Naive thymus-derived CD4-positive, alpha-beta T cell (primary cell): ENCODE measurements at places on chromosomes 12 and 14.

DNA sequence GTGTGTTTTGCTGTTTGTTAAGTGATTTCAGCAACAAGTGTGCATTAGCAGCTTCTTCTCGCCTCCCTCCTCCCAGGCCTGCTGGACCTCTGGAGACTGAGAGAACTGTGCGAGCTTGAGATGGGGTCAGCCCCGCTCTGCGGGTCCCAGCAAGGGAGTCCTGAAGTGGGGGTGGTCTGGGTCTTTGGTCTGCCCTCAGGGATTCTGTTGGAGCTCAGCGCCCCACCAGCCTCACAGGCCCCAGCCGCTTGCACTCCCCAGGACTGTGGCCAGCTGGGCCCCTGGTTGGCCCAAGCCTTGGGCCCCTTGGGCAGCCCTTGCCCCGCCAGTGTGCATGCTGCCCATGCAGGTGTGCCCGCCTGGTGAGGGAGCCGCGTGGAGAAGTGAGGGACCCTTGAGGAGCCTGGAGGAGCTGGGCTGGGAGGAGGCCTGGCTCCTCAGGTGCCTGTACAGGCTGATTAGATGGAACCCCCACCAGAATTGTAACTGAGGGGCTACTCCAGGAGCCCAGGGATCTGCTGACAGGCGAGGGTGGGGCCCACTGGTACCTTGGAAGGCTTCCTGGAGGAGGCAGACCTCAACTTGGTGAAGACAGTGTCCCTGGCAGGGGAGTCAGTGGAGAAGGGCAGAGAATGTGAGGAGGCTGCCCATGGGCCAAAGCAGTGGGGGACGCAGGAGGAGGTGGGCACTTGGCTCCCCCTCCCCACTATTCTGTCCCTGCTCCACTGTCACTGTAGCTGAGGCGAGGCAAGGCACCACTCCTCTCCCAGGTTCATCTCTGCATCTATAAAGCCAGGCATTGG lies 56.7 kb downstream of the BEGAIN start:
- DNase-seq: no peak

GRCh38 chr12:25504744-25505143 lies 48.3 kb downstream of the LMNTD1 start:
- DNase-seq: no peak

DNA sequence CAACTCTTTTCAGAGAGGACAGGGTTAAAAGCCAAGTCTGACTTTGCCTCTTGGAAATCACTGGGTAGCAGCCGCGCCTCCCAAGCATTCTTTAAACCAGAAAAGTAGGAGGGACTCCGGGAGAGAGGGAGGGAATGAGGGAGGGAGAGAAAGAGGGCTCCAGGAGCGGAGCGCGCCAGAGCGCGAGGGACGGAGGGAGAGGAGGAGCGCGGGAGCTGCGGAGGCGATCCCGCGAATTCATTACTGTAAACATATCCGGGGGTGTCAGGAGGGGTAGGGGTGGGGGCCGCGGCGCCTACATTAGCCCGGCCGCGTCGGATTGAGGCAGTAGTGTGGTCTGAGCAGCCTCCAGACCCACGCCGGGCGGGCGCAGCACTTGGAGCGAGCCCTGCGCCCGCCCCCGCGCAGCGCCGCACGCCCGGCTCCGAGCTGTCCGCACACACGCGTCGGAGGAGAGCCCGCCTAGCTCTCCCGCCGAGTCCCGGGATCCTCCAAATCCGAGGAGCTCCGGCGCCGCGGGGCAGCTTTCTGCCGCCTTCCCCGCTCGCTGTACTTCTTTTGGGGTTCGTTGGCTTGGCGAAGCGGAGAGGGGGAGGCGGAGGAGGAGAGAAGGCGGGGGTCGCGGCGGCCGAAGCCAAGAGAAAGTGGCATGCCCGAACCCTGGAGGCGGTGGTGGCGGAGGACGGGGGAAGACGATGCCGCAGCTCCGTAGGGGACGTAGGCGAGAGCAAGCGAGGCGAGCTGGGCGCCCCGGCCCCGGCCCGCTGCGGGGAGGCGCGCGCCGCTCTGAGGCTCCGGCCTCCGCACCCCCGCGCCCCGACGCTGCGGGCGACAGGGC lies 3.3 kb downstream of the FLRT2 start:
- no peak for DNase-seq

GRCh38 chr14:94771158-94771905 lies 1.4 kb upstream of the GSC start:
- DNase-seq: no peak

GRCh38 chr14:104856157-104856868 lies 8.8 kb upstream of the CEP170B start:
- no peak for DNase-seq

DNA sequence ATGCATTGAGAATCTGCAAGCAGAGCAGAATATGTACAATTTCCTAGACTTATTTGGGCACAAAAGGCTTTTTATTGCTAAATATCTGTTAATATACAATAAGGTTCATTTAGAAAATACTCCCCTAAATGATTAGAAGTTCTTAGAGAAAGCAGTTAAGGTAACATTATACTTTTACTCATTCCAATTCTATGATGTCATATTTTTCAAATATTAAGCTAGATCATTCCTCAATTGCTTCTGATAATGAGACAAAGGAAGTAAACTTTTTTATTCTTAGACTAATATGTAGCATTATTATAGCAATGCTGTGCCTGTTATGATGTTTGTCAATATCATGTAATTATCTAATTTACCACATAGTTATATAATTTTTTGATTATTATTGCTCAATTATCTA lies 447.0 kb downstream of the SLC16A7 start:
- DNase-seq: no peak

DNA sequence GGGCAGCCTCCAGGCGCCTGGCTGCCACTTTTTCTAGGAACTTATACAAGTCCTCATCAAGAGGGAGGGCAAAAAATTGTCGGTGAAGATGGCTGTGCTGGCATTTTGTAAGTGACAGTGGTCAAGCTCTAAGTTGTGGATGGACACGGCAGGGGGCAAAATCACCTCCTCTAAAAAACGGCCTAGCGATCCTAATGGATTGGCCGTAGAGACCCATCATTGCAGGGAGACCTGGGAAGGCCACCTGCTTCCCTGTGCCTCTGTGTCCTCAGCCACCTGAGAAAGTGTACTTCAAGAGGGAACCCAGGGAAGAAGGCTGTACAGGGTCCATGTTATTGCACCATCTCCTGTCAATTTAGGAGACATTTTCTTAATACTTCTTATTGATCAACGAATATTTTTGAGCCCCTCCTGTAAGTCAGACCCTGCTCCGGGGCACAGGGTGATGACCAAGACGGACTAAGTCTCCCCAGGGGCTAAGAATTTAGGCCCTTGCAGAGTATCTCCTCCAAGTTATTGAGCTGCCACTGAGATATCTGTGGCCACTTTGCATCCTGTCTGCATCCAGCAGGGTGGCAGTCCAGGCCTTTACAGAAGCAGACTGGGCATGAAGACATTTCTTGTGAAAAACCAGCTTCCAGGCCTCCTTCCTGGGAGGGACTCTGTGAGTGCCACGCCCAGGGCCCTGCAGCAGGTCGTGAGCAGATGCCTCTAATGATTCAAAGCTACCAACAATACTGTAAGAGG lies 40.5 kb downstream of the PSMA6 start:
- peak; percentile 57 for DNase-seq

DNA sequence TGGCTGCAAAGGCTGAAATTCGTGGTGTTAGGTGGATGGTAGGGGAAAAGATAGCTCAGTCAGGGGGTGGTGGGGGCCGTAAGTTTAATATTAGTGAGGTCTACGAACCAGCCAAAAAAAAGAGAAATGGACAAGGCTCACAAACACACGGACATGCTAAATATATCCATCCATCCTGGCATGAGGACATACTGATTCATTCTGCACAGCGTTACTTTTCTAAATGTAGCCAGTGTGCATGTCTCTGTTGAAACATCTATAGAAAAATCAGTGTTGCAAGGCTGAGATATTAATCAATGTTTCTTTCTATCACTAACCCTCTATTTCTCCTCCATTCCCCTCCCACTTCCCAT lies 150.6 kb downstream of the PIWIL1 start:
- no peak for DNase-seq

DNA sequence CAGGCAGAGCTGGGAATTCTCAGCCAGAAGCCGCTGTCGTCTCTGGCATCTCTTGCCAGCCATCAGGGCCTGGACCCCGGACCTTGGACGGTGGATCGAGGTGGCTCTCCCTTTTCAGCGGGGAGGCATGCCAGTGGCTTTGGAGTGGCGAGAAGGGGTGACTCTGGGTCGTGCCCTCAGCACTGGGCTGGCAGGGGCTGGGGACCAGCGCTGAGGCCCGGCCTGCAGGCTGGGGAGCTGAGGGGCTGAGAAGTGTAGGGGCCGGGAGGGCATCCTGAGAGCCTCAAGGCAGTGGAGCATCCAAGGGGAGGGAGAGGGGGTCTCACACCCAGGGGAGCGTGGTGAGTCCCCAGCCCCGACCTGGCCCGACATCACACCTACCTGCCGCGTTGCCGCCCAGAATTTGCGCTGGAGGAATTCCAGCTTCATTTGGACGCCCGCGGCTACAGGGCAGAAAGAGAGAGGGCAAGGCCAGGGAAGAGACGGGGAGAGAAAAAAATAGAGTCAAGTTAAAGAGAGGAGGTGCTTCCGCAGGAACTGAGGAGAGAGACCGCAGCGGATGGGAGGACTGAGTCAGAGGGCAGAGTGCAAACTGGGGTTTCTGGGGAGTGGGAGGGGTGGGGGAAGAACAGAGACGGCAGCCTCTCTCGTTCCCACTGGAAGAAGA lies 9.0 kb upstream of the LRTM2 start:
- no peak for DNase-seq

GRCh38 chr12:93079271-93079670 lies 150.2 kb upstream of the EEA1 start:
- no peak for DNase-seq

GRCh38 chr12:13124656-13125505 lies 21.4 kb upstream of the GSG1 start:
- no peak for DNase-seq

DNA sequence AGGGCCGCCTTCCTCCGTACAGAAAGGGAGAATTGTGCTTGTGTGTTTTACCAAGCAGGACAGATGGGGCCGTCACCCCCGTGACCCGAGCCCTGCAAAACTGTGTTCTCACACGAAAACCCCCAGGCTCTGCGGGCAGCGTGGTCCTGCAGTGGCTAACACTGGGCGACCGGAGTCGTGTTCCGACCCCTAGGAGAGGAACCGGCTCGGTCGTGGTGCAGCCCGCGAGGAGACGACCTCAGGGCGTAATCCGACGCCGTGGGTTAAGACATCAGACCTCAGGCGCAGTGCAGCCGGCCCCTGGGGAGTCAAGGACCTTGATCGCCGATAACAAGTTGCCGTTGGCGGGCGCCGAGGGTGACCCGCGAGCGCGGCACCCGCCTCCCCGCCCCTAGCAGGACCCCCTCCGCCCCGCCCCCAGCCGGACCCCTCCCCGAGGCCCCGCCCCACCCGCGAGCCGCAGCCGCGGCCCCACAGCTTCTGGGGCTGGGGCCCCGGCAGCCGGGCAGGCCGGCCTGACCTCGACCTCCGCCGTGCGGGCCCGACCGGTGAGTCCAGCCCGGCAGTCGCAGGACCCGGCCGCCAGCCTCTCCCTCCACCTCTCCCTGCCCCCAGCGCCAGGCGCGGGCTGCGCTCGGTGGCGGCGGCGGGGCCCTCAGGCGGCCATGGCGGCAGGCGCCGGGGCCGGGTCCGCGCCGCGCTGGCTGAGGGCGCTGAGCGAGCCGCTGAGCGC lies at the start of gene CHPT1:
TSS of gene CHPT1 (plus strand) at position 444 of the 733 bp plus-strand sequence. CDS start at position 666, 222 bp downstream.
- peak; percentile 52 for DNase-seq

- DNase-seq: no peak
Measured at GRCh38 chr14:64112867-64113678, 181.1 kb downstream of the ESR2 start.

DNA sequence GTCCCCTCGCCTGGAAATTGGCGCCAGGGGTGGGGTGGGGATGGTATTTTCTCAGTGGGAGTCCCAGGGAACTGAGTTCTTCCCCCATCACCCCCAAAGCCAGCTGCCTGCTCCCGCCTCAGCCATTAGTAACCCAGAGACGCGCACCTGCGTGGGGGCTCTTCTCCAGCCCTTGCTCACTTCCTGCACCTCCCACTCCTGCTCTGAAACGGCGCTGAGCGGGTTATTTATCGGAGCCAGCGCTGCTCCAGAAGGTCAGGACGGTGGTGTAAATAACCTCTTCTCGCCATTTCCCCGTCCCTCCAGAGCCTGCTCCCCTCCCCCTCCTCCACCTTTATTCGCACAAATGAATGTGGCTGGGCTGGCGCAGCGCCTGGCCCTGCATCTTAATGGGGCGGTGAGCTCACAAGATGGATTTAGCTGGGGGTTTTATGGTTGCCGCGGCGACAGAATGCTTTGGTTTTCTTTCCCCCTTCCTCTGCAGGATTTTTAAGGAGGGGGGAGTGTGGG lies 12.2 kb downstream of the GPR84 start:
- peak; percentile 23 for DNase-seq

GRCh38 chr12:113425960-113426453 lies 3.8 kb downstream of the SDSL start:
- no peak for DNase-seq

DNA sequence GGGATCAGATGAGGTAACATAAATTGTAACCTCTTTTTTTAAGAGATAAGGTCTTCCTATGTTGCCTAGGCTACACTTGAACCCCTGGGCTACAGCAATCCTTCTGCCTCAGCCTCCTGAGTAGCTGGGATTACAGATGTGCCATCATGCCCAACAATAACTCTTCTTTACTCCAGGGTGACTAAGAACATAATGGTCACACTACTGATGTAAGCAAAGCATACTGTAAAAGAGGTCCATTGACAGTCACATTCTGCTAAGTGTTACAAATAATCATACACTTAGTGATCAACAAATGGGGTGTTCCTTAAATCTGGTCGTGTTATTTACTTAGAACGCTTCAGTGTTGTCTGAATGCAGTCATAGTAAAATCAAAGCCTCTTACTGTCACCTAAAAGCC lies 68.9 kb downstream of the EPS8 start:
- no peak for DNase-seq

DNA sequence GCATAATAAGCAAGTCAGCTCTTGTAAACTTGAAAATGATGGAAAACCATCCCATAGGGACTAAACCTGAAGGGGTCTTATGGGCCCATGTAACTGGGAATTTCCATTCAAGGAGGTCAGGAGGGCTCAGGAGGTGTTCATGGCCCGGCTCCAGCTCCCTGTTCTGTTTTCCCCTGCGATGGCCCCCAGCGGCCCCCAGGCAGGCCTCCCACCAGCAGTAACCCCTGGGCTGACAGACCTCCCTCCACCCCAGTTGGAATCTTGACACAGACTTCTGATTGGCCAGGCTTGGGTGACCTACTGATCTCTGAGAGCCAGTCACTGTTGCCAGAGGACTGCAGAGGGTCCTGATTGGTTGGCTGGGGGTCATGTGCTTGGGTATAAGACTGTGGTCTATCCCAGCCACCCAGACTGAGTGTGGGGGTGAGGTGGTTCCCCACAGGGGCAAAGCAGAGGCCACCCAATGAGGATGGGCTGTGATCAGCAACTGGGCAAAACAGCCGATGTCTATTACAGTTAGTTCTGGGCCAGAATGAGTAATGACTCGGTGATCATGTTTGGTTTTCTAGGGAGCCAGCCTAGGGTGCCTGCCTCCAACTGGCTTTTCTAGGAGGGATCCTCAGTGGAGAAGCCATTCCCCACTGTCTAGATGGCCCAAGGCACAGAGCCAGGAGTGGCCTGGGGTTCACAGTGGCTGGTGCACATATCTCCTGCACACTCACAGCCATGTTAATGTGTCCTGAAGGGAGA lies 27.0 kb downstream of the RHOF start:
- no peak for DNase-seq

- no peak for DNase-seq
Measured at GRCh38 chr12:106493531-106493930, 89.3 kb upstream of the RFX4 start.
